ENCODE measurements at places on chromosomes 5 and 9.

GRCh38 chr9:27367175-27367798 lies 70.3 kb upstream of the EQTN start:
- no peak for DNase-seq

DNA sequence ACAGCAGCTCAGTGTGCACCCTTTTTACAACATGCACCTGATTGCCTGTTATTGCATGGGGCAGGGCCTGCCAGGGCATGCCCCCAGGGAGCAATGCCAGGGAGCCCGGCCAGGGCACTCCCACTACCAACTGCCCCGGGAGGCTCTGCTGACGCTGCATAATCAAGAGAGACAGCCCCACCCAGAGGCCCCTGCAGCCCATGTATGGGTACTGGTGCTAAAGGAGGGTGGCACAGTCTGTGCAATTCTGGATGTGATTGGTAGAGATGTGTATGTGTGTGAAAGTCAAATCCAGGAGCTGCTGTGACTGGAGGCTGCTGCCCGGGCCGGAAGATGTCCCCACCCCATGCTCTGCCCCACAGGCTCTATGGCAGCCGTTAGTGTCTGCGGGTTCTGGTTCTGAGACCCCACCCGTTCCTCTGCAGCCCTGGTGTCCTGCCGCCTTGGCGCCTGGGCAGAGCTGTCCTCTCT lies 3.9 kb upstream of the NEURL1B start:
- DNase-seq, result no peak

GRCh38 chr9:69932901-69933300 lies 110.7 kb upstream of the MAMDC2 start:
- DNase-seq, result no peak

DNA sequence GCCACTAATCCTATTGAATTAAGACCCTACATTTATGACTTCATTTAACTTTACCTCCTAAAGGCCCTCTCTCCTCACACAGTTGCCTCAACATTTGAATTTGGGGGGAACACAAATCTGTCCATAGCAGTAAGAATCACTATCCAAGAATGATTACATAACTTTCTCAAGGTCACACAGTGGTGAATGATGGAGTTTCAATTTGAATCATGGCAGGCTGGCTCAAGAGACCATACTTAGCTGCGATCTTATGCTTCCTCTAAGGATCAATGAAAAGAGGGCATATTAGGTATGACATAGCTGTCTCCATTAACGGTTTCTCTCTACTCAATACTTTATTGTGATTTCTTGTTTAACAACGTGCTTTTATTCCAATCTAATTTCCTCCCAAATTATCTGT lies 44.1 kb upstream of the PDE4D start:
- DNase-seq, result no peak

GRCh38 chr9:105331755-105332154 lies 87.3 kb downstream of the SLC44A1 start:
- DNase-seq, result no peak

DNA sequence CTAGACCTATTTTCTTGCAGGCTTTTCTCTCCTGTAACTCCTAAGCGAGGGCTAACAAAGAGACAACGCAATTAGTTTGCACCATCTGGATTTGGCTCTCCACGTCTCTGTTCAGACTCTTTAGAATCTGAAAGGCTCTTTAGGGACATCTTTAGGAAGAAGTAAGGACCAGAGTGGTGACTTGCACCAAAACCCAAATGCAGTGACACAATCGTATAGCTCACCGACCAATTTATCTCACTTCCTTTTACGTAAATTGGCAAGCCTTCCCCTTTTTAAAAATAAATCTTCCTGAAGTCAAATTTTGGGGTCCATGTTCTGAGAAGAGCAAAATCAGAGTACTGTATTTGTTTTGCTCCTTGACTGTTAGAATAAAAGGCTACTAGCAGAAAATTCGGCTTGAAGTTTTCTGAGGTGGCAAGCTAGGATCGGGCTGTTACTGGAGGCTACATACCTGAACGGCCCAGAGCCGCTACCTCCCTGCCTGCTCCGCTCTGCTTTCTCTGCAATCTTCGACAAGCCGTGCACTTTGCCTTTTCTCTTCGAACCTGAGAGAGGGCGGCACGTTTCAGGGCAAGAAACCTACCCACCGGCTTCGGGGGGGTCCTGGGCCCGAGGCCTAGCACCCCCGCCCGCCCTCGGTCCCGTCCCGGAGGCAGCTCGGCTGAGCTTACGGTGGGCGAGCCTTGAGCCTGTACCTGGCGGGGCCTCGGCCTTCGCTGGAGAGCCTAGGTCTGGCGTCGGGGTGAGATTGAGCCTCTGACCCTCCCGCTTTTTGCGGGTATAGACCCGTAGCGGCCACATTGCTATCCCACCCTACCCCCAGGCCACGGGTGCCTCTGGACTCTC lies 537 bp downstream of the MEIKIN start:
- DNase-seq, result no peak

DNA sequence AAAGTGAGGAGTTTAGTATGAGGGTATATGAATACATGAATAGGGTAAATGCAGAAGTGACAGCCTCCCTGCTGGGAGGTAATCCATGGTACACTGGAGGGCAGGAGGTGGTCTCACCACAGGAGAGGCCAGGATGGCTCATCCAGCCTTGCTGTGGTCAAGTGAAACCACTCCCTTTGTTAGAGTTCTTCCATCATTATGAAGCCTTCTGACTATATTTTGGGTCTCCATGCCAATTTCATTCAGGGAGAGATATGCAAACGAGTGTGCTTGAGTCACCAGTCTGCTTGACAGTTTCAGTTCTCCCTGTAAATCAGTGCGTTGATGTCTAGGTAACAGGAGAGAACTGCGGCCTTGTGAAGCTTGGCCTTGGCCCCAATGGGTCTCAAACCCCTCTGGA lies 16.4 kb downstream of the PPP3R2 start:
- no peak for DNase-seq

- DNase-seq, result no peak
Measured at GRCh38 chr9:106613250-106613737, 249.7 kb upstream of the ZNF462 start.

DNA sequence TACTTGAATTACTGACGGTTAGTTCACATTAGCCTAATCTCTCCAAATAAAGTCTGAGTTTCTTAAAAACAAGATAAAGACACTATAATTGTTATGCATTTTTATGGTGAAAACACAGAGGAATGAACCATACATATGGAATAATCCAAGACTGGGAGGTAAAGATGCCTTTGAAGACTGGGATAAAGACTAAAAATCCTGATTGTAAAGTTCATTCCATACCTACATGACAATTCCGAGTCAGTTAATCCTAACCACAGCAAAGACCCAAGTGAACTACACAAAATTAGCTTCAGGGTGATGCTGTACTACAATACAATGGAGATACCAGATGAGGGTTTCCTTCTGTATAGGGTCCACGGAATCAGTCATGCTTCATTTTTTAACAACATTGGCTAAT lies 6.3 kb downstream of the AP3B1 start:
- no peak for DNase-seq

DNA sequence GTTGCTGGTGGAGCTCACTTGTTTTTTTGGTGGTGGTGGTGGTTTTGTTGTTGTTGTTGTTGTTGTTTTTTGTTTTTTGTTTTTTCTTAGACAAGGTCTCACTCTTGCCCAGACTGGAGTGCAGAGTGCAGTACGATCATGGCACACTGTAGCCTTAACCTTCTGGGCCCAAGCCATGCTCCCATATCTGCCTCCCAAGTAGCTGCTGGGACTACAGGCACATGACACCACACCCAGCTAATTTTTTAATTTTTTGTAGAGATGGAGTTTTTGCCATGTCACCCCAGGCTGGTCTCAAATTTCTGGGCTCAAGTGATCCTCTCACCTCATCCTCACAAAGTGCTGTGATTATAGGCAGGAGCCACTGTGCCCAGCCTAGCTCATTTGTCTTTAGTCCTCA lies 53.5 kb downstream of the NUP214 start:
- DNase-seq, result no peak

DNA sequence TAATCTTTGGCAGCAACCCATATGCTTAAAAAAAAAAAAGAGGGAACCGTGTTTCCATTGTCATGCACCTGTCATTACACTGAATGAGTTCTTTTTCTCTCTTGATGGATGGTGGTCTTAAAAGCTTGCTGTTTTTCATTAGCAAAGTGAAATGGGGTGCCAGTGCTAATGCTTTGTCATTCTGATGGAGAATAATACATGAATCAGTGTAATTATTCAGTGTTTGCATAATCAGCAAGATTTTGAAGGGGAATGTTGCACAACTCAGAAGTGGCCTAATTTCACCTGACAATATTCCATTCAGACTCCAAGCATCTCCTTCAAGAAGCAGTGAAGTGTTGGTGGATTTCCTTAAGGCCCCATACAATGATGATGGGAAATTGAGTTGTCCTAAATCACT lies 38.1 kb downstream of the MAP1B start:
- no peak for DNase-seq

DNA sequence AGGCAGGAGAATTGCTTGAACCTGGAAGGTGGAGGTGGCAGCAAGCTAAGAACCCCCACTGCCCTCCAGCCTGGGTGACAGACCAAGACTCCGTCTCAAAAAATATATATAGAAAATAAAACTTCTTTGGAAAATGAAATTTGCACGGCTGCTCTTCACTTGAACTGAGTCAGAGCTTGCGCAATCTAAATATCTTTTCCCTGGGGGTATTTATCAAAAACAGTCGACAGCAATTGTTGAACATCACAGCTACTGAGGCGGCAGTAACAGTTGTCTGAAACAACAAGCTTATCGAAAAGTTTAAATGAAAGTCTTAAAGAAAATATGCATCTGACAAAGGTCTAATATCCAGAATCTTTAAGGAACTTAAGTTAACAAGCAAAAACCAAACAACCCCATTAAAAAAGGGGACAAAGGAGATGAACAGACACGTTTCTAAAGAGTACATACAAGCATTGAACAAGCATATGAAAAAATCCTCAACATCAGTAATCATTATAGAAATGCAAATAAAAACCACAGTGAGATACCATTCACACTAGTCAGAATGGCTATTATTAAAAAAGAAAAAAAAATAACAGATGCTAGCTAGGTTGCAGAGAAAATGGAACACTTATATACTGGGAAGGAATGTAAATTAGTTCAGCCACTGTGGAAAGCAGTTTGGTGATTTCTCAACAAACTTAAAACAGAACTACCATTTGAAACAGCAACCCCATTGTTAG lies 153.6 kb upstream of the CDH9 start:
- no peak for DNase-seq

DNA sequence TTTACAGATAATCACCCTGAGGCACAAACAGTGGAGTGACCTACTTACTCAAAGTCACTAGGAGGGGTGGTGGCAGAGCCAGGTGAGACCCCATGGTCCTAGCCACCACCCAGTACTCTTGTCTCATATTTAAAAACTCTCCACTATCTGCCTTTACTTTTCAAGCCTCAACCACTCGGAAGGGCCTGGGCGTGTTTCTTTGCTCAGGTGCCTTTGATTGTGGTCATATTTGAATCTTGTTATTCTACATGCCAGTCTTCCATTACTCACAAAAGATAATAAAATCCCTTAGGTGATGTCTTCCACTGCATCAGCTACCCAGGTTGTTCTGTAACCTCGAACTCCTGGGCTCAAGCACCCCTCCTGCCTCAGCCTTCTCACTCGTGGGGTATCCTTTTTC lies 20.7 kb upstream of the TRIM36 start:
- DNase-seq, result no peak

- no peak for DNase-seq
Measured at GRCh38 chr5:116296335-116297072, 211.7 kb downstream of the COMMD10 start.

DNA sequence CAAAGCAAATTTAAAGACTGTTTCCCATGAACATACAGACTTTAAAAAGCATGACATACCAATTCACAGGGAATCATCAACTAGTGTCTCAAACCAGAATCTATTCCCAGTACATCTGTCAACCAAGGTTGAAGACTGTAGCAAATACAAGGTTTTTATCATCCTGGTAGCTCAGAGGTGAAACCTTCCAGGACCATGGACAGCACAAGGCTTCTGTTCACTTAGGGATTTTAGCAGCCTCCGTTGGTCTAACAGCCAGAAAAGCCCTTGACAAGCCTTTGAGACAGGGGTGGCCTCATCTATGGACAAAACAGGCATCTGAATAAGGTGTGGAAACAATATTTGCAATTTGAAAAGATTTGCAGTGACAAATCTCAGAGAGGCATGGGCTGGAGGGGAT lies 119.0 kb downstream of the TRIM32 start:
- no peak for DNase-seq

DNA sequence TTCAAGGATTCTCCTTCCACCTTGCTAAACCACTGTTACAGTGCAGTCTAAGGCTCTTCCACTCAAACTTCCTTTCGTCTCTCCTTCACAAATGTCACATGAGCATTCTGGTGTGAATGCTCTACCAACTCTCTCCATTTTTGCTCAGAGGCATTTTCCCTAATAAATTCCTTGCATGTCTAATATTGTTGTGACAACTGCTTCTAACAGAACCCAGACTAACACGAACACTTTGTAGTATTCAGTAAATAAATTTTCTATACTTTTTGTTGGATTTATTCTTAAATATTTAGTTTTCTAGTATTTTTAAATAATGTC lies 24.0 kb downstream of the RAPGEF6 start:
- DNase-seq, result no peak

DNA sequence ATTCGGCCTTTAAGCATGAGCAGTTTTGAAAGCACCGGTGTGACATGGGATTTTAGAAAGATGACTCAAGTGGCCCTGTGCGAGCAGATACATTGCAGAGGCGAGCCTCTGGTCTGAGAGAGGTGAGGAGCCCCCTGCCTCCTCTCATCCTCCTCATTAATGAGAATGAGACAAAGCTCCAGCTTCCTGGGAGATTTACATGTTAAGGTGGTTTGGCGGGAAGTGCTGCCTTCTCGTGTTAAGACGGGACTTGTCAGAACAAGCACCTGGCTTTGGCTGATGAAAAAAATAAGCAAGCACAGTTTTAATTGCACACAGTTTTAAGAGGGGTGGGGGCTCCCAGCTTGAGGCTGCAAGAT lies 68.1 kb downstream of the ACTL7B start:
- DNase-seq, result no peak

DNA sequence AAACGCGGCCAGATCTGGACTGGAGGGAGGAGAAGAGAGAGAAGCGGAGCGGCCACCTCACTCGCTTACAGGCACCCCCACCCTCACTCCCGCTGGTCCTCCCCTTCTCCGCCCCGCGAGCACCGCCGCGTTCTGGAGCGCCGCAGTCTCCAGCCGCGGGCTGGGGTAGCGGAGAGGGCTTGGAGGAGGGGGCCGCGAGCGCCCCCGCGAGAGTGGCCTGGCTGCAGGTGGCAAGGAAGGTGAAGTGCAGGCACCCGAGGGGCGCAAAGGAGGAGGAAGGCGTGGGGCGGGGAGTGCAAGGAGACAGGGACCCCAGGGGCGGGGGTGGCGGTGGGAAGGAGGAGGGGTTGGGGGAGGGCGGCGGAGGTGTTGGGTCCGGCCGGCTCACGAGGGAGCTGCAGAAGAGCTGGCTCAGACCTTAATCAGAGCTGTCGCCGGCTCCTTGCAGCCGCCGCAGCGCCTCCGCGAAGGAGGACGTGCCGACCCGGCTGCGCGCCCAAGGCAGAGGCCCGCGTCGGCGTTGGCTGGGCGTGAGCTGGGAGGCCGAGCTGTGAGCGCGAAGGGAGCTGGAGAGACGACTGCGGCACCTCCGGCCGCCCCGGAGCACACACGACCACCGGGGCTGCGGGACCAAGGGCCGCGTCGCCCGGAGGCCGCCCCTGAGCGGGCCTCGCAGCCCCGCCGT lies at the start of gene DMRT3:
DMRT3 (plus strand) TSS at position 398 of the 685 bp plus-strand sequence. CDS start 347 bp downstream, outside the sequence.
- no peak for DNase-seq

Measured in T1000 (cell line).